ENCODE measurements at places on chromosomes 7 and 10.

DNA sequence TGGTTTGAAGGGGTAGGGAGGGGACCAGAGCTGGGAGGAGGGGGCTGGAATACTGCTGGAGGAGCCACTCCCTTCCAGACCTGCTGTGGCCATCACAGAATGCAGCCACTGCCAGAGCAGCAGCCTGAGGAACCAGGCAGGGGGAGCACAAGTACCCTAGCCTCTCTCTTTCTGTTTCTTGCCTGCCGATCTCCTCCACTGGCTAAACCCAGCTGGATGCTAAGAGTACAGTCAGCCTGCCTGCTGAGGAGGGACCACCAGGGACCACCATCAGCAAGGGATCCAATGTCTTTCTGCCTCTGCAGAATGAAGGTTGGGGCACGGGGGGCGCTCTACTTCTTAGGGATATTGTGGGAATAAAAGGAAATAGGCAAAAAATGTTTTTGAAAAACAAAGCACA is 4.7 kb downstream of the BLVRA start:
- DNase-seq: no peak

GRCh38 chr7:115123441-115123840 is 201.5 kb downstream of the MDFIC start:
- no peak for DNase-seq

DNA sequence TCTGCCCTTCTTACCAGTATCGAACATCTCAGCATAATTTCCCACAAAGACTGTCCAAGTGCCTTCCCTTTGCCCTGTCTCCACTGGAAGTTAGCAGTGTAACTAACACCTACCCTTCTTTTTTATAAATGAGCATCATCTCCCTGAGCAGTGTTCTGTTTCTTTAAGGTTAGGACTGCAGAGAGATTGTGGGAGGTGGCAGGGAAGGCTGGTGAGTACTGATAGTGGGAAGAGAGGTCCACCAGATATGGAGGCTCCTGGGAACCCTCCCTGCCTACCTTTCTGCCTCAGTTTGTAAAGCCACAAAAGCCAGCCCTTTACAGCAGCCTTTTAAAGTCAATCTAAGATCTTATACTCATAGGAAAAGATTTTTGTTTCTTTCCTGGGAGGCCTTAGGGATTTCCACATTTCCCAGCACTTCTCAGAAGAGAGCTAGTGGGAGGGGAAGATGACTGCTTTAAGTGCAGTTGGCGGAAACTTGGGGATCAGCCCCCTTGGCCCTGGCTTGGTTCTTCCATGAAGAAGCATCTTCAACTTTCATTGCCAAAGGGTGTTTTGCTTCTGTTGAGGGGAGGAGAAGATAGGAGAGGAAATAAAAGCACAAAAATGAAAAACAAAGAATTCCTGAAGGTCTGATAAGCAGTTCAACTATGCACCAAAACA is 36.6 kb upstream of the CALD1 start:
- no peak for DNase-seq

GRCh38 chr7:43198599-43199090 is 86.2 kb downstream of the HECW1 start:
- no peak for DNase-seq

DNA sequence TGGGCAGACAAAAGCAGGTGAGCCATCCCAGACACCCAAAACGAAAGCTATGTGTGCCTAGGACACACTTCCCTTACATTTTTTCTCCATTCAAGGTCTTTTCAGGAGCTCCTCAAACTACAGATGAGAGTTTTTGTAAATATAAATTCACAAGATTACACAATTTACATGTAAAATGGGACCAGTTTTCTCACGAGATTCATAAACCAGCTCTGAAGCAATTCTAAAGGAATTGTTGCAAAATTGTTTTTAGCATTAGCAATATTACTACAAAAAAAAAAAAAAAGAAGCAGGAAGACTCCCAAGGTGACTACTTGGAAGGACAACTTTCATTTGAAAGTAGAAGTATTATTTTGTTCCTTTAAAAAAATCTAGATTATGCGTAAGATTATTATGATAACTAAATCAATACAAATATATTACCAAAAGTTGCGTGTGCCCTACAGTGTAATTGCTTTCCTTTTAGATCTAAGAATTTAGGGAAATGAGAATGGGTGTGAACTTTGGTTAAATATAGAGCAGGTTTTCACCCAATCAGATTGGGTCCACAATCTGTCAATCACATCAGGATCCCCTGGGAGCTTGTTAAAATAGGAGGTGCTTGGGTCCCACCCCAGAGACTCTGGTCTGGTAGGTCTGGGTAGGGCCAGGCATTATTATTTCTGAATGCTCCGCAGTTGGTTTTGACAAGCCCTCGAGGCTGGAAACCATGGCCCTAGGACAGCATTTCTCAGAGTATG is 72.2 kb downstream of the TBXAS1 start:
- DNase-seq: no peak

DNA sequence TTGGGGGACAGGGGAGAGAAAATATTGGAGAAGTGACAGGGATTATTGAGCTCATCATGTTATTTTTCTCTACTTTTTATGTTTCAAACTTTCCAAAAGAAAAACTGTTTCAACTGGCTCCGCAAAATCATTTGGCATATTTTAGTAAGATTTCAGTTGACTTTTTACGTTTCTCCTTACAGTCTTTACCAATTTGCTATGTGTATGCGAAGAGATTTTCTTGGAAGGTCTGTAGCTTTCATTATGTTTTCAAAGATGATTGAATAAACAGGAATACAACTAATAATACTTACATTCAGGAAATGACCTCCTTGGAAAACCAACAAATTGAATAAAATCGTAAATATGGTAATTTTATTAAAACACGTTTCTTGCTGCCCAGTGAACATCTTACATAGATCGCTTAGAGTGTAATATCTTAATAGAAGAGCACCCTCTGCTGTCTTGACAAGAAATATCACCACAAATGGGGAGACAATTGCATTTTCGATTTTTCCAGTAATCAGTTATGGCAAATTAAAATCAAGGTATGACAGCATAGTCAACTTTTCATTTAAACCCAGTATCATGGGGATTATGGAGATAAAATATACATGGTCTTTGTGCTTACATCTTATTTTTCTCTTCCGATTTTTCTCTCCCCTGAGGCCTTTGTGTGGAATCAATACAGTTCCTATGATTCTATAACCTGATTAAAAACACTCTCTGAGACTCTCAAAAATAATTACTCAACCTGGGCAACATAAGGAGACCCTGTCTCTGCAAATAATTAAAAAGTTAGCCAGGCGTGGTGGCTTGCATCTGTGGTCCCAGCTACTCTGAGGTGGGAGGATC is 43.1 kb downstream of the MBL2 start:
- DNase-seq: peak; percentile 33

DNA sequence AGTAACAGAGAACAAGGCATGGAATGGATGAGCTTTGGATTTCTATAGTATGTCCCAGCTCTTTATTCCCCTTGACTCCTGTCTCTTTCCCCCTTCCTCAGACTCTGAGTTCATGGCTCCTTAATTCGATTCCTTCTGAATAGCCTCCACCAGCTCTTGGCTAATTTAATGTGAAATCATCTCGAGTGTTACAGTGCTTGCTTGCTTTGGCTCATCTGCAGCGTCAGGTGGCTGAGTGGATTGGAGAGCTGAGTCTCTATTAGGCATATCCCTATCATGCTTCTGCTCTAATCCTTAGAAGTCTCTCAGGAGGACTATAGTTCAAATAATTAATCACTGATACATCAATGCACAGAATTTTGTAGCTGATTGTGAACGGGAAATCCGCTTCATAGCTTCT is 134.6 kb downstream of the LRRC4 start:
- no peak for DNase-seq

DNA sequence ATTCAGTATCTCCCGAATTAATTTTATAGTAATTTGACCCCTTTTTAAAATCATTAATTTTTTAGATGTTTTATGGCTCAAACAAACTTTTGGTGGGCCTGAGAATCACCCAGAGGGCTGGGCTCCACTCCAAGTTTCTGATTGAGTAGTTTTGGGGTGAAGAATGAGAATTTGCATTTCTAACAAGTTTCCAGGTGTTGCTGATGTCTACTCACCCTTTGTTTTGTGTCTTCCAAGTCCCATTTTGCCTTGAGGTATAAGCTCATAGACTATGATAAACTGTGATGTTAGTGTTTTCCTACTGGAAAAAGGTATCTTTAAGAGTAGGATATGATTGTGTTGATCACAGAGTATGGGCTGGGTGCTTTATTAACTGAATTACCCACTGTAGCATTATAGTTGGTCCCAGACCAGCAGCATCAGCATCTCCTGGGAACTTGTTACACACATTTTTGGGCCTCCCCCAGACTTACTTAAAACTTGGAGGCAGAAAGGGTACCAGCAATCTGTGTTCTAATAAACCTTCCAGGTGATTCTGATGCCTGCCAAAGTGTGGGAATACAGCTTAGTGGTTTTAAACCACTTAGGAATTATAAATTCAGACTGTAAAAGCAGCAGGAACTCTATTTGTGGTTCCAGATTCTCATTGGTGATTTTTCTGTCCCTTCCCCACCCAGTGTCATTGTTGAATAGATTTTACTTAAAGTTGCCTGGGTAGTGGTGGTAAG is 19.1 kb downstream of the ZNRF2 start:
- DNase-seq: no peak

- DNase-seq: no peak
Measured at GRCh38 chr7:14195871-14196270, 206.4 kb upstream of the ETV1 start.

Data from RCC 7860 (cell line).